Mesendoderm (in vitro differentiated cells): ENCODE measurements at places on chromosomes 5 and 9.

- no peaks in the 10 kb centered on the region for H3K27me3 ChIP-seq
- H3K4me3 ChIP-seq = no peak overlapping the region
- no peak for DNase-seq
- H3K36me3 ChIP-seq = no peaks in the 10 kb centered on the region
Measured at GRCh38 chr5:10493884-10494283, 52.2 kb downstream of the ROPN1L start.

GRCh38 chr5:141843156-141843927, 34.9 kb downstream of the PCDH1 start:
- H3K36me3 ChIP-seq = no peaks in the 10 kb centered on the region
- no peak overlapping the region for H3K4me3 ChIP-seq
- H3K27ac ChIP-seq = peak overlapping the region; percentile 76
- H3K27me3 ChIP-seq = no peaks in the 10 kb centered on the region
- DNase-seq = peak; percentile 94

- no peaks in the 10 kb centered on the region for H3K36me3 ChIP-seq
- H3K4me3 ChIP-seq = no peak overlapping the region
- no peaks in the 10 kb centered on the region for H3K27me3 ChIP-seq
- DNase-seq = peak; percentile 14
- H3K4me1 ChIP-seq = no peaks in the 10 kb centered on the region
Measured at GRCh38 chr9:17587113-17587512, 8.2 kb downstream of the SH3GL2 start.

- H3K27ac ChIP-seq = no peak overlapping the region
- DNase-seq = peak; percentile 61
- no peaks in the 10 kb centered on the region for H3K4me1 ChIP-seq
- H3K36me3 ChIP-seq = no peaks in the 10 kb centered on the region
- H3K27me3 ChIP-seq = no peaks in the 10 kb centered on the region
Measured at GRCh38 chr9:130327070-130327780, 61.7 kb downstream of the HMCN2 start.

- no peak for DNase-seq
- H3K27ac ChIP-seq = no peak overlapping the region
- H3K36me3 ChIP-seq = peaks cover 5% of the 10 kb centered on the region
- no peak overlapping the region for H3K4me3 ChIP-seq
Measured at GRCh38 chr5:66164044-66164790, 20.1 kb downstream of the SREK1 start.

DNA sequence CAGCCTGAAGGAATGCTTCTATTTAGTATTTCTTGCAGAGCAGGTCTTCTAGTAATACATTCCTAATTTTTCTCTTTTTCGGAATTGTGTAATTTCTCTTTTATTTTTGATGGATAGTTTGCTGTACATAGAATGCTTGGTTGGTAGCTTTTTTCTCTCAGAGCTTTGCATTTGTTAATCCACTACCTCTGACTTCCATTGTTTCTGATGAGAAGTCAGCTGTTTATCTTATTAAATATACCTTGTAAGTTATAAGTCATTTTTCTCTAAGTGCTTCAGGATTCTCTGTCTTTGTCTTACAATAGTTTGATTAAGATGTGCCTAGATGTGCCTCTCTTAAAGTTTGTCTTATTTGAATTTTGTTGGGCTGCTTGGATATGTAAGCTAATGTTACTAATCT, 101.9 kb downstream of the HTR1A start:
- H3K4me1 ChIP-seq = no peaks in the 10 kb centered on the region
- H3K27ac ChIP-seq = no peak overlapping the region
- no peaks in the 10 kb centered on the region for H3K36me3 ChIP-seq

GRCh38 chr9:132991351-132992300, 13.1 kb downstream of the GFI1B start:
- H3K36me3 ChIP-seq = no peaks in the 10 kb centered on the region
- peak overlapping the region; percentile 84 for H3K27ac ChIP-seq
- peak; percentile 89 for DNase-seq
- peaks cover 13% of the 10 kb centered on the region for H3K4me1 ChIP-seq
- no peak overlapping the region for H3K4me3 ChIP-seq

- H3K36me3 ChIP-seq = no peaks in the 10 kb centered on the region
- peaks cover 11% of the 10 kb centered on the region for H3K4me1 ChIP-seq
- no peak overlapping the region for H3K27ac ChIP-seq
- H3K4me3 ChIP-seq = no peak overlapping the region
Measured at GRCh38 chr9:69093471-69094103, 58.0 kb downstream of the FXN start.

- H3K4me1 ChIP-seq = no peaks in the 10 kb centered on the region
- no peak overlapping the region for H3K4me3 ChIP-seq
- no peaks in the 10 kb centered on the region for H3K27me3 ChIP-seq
- no peak overlapping the region for H3K27ac ChIP-seq
- no peak for DNase-seq
Measured at GRCh38 chr5:105632043-105632442, 2038.7 kb downstream of the EFNA5 start.

- H3K27me3 ChIP-seq = no peaks in the 10 kb centered on the region
- no peak overlapping the region for H3K27ac ChIP-seq
- H3K36me3 ChIP-seq = no peaks in the 10 kb centered on the region
- DNase-seq = no peak
- peak overlapping the region; percentile 35 for H3K4me3 ChIP-seq
Measured at GRCh38 chr5:111223101-111223786, 940 bp upstream of the CAMK4 start.

DNA sequence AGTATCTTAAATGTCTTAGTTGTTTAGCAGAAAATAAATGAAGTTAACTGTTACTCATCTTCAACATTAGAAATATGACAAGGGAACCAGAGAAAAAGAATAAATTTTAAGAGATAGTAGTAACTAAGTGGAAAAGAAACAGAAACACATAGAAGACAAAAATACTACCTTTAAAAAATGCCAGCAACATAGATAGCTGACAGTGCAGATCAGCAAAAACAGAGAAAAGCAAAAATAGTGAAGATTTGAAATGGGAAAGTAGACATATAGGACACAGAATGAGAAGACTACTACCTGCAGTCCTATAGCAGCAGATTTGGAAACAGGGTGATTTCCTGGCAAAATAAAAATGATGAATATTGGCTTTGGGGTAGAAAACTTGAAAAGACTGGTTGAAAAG, 48.5 kb downstream of the ICE1 start:
- H3K27ac ChIP-seq = no peak overlapping the region
- DNase-seq = no peak
- no peaks in the 10 kb centered on the region for H3K4me1 ChIP-seq
- H3K27me3 ChIP-seq = no peaks in the 10 kb centered on the region
